Esophagus squamous epithelium (tissue), 5 donors: ENCODE measurements at places on chromosomes 3 and 15.

- no peak for DNase-seq
Observed at GRCh38 chr15:52082197-52083036, 30.2 kb downstream of the BCL2L10 start.

GRCh38 chr15:66679061-66679656 lies 22.9 kb upstream of the SMAD6 start:
- DNase-seq: no peak

DNA sequence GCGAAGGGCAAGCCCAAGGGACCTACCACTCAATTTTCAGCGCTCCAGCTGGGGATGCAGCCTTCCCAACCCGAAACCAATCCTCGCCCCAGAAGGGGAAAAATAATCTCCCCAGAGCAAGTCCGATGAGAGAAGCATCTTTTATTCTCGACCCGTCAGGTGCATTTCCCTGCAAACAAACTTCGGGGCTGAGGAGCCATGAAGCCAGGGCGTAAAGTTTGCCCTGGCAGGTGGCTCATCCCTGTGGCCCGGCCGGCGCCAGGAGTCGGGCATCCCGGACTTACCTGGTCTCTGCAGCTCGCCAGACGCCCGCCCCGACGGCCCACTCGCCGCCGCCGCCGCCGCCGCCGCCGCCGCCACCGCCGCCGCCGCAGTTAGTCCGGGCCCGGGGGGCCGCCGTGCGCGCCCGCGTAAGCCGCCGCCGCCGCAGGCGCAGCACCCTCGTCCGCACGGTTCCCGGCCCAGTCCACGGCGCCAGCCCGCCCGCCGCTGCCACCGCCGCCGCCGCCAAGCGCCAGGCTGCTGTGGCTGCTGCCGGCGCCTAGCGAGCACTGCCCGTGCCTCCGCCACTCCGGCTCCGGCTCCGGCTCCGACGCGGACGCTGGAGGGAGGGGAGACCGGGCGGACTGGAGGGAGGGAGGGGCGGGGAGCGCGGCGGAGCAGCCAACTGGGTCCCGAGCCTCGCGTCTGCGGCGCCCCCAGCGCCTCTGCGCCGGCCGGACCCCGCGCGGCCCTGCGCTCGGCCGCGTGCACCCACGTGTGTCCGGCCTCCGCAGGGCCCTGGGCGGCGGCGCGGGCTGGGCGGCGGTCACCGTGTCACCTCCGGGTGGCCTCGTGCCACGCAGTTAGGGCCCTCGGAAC lies at the start of gene CNTN3:
Gene CNTN3, minus strand, starts transcription at position 553 of the 861 bp plus-strand sequence. CDS start 93,547 bp downstream, outside the sequence.
- DNase-seq: no peak

GRCh38 chr3:50154476-50154839 lies 666 bp upstream of the SEMA3F start:
- no peak for DNase-seq

- no peak for DNase-seq
Observed at GRCh38 chr3:134761213-134761612, 33.8 kb upstream of the EPHB1 start.

DNA sequence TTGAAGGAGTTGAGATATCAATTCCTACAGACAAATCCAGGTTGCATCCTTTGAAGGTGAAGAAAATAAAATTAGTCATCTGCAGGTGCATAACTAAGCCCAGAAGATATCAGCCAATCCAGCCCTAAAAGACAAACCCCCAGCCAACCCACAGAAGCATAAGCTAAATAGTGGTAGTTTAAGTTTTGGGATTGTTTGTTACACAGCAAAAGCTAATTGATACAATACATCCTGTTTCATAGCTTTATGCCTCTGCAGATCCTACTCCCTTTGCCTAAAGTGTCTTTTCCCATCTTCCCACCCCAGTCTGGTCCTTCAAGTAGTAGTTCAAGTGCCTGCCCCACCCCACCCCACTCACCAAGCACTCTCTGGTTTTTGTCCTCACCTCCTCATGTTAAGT lies 48.6 kb upstream of the CAPN7 start:
- no peak for DNase-seq

DNA sequence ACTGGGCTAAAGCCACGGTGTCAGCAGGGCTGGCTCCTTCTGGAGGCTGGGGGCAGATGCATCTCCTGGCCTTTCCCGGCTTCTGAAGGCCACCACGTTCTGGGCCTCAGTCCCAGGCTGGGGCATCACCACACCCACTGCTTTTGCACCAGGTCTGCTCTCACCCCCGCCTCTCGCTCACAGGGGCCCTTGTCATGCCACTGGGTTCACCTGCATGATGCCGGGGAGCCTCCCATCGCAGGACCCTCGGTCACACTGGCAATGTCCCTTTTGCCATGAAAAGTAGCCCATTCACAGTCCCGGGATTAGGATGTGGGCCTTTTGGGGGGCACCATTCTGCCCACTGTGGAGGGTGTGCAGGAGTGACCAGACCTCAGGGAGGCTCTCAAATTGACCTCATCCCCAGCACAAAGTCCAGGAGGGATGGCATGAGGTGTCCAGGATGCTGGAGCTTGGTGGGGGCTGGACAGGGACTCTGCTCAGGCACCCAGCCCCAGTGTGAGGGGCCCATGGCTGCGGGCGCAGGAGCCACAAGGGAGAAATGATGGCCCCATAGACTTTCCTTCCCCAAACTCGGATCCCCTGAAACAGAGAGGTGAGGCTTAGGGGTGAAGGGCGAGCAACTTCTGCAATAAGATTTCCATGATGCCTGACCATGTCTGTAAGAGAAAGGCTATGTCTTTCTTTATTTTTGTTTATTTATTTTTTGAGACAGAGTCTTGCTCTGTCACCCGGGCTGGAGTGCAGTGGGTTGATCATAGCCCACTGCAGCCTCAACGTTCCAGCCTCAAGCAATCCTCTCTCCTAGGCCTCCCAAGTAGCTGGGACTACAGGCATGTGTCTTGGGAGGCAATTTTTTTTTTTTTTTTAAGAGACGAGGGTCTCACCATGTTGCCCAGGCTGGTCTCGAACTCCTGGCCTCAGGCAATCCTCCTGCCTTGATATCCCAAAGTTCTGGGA lies 189.1 kb downstream of the GOLGA6L6 start:
- DNase-seq: no peak

GRCh38 chr3:58358092-58358491 lies 25.4 kb downstream of the PXK start:
- DNase-seq: no peak

DNA sequence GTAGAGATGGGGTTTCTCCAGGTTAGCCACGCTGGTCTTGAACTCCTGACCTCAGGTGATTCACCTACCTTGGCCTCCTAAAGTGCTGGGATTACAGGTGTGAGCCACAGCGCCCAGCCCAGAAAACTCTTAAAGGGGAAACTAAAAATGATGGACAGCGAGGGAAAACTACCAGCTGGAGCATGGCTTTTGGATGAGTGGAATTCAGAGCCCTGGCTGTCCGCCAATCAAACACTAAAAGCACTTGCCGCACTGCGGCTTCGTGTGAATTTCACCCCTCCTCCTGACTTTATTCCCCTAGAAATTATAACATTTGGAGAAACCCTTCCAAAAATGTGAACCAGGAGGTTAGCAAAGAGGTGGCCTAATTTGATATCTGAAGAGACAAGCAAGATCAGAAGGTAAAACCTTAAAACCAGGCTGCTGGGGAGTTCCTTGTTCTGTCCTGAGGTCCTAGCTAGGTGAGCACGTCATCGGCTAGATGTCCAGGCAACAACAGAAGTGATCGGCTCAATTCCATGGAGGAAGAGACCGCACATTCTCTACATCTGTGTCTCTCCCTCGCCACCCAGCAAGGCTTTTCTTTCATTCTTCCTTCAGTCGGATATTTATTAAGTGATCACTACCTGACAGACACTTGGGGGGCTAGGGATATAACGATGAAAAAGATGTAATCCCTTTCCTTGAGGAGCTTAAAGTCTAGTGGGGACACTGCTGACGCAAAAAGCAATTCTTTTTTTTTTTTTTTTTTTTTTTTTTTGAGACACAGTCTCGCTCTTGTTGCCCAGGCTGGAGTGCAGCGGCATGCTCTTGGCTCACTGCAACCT lies 1.7 kb downstream of the TM4SF19 start:
- no peak for DNase-seq

DNA sequence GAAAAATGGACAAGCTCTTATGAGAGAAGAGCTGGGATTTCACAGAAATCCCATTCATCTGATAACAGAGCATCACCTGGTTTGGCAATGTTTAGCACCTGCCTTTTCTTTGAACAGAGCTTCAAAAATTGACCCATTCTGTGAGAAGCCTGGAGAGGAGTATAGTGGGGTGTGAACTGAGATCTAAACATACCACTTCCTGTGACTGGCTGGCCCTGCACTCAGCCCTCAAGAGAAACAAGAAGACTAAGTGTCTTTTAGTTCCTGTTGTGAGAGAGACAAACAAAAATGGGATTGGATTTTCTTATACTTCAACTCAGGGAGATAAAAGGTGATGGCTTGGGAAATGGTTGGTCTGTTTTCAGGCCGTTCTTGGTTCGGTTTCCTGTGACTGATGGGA lies 1060.2 kb downstream of the ROBO1 start:
- no peak for DNase-seq

DNA sequence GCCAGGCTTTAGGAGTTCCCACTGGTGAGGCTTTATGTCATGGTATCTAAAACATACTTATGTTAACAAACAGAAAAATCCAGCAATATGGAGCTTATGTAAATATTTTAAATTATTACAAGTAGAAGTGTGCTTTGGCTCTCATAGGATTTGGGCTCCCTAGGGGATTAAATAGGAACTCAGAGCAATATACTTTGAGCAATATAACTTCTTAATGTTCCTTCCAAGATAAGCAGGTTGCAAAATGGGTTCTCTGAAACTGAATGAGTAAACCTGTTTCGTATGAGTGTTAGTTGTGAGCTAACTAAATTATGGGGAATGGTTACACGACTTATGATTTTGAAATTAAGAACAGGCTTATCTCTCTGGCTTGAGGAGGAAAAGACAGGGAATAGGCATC lies 366.1 kb upstream of the ZNF385D start:
- DNase-seq: no peak

GRCh38 chr3:113125951-113126350 lies 85.4 kb upstream of the BOC start:
- DNase-seq: no peak

DNA sequence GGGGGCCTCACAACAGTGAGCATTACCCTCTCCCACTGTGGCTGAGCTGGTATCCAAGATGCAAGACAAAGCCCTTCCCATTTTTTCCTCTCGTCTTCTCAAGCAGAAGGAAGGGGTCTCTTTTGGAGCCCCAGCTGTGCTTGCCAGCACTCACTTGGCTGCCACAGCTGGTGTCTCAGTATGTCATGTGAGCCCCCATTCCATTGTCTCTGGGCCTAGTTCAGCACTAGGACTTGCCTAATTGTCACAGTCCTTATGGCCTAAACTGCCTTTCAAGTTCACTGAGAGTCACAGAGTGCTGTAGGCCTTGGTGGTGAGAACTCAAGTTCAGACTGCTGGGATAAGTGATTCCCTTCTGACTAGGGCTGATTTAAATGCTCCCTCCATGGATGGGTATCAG lies 89.8 kb downstream of the ARHGEF26 start:
- no peak for DNase-seq

DNA sequence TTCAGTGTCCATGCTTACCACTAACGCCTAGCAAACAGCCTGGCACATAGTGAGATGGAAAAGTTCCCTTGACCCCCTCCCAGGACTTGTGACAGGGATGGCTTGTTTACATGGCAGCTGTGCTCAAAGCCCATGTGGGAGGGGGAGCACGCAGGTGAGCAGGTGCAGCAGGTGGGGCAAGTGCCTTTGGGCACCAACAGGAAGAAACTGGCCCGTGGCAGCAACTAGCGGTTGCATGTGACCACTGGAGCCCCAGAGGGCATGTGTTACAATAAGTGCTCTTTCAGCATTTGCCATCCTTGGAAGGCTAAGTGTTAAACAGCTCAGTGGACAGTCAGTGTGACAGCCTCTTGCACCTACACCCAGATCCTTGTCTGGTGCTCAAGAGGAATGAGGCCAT lies 734.6 kb downstream of the TUSC7 start:
- no peak for DNase-seq

DNA sequence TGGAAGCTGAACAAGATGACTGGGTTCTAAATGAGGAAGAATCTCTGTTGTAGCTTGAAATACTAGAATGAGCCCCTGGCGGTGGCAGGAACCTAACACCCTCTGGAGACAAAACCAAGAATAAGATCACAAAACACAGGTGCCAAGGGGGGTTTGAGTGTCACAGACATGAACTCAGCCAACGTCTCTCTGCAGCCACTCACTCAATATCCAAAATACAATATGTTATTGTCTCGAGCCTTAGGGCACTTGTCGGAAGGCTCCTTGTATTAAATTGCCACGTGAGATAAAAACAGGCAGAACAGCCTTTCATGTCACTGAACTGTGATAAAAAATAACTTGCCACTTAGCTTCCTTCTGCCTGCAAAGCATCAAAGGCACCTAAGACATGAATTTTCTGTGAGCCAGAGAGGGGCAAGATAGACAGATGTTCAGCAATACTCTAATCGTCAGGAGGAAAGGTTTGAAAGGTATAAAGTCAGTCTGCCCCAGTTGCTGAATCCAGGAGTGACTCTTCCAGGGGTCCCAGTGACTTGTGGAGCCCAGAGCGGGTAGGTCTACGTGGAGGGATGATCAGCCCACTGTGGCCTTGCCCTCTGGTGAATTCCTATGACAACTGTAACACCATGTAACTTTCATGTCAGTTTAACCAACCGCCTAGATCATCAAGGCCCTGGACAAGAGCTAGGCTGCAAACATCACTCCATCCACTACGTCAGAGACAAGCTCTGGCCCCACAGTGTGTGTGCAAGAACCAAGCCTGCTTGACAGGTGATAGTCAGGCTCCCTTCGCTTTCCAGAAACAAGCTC lies 165.2 kb downstream of the OSBPL10 start:
- DNase-seq: no peak

GRCh38 chr3:2870724-2871333 lies 239.3 kb downstream of the IL5RA start:
- DNase-seq: no peak

GRCh38 chr3:179269152-179269707 lies 18.3 kb upstream of the KCNMB3 start:
- no peak for DNase-seq

GRCh38 chr3:186810336-186810996 lies 4.2 kb upstream of the RFC4 start:
- DNase-seq: no peak

GRCh38 chr15:48625126-48625525 lies 20.4 kb downstream of the FBN1 start:
- DNase-seq: no peak

DNA sequence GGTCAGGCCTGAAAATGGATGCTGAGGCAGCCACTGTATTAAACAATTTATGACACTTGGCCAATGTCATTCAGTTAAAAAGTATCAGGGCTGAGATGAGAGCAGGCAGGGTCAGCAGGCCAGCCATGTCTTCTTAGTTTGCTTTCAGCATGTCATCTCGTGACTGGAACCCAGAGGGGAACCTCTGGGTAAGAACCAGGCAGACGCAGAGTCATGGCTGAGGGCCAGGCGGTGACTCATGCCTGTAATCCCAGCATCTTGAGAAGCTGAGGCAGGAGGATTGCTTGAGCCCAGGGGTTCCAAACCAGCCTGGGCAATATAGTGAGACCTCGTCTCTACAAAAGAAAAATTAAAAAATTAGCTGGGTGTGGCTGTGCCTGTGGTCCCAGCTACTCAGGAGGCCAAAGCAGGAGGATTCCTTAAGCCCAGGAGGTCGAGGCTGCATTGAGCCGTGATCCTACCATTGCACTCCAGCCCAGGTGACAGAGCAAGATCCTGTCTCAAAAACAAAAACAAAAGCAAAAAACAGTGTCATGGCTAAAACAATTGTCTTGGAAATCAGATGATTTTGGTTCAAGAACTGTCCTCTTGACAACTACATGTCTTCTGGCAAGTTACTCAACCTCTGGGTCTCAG lies 11.7 kb downstream of the BCL2L10 start:
- DNase-seq: no peak

- DNase-seq: no peak
Observed at GRCh38 chr3:105931500-105931899, 62.7 kb upstream of the CBLB start.
